ENCODE measurements at places on chromosomes 3 and 15.

DNA sequence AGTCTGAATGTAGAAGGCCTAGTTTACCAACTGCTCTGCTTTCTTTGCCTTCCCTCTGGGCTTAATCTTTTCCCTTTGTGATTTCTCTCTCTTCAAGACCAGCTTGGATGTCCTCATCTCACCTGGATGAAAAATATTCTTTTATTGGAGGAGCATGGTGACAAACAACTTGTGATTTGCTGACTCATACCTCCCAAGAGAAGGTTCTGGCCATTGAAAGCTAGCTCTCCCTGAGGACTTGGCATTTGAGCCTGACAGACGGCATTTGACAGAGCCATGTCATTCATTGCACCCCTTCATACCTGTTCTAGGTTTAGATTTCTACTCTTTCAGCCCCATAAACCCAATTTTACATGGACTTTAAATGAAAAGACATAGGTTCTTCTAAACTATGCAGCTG is 33.3 kb downstream of the ATG7 start:
- DNase-seq, result no peak

DNA sequence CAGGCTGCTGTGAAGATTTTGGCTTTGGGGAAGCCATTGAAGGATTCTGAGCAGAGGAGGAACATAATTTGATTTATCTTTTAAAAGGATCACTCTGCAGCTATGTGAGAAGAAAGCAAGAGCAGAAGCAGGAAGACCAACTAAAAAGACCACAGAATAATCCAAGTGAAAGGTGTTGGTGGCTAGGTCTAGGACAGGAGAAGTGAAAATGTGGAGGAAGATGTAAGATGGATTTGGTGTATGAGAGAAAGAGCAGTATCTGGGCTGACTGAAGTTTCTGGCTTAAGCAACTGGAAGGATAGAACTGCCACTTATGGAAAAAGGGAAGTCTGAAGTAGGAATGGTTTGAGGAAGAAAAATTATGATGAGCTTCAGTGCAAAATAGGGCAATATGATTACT is 62.0 kb downstream of the SFMBT1 start:
- no peak for DNase-seq

- DNase-seq, result peak; percentile 56
Observed at GRCh38 chr15:90376789-90377188, 11.3 kb upstream of the IQGAP1 start.

GRCh38 chr3:77795013-77795412 is 755.1 kb downstream of the ROBO2 start:
- no peak for DNase-seq

DNA sequence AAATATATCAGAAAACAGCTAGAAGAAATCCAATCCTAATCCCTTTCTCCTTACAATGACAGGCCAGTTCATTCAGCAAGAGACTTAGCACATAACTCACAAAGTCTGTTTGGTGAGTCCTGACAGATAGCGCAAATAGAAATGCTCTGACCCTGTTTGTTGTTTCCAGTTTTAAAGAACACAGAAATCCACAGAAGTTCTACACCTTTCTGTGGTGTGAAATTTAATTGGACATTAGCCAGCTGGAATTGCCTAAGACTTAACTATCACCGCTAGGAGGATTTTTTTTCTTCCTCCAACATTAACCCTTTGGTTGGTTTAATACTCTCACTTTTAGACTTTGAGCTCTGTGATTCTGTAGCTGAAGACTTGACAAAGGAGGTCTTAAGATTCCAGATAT is 30.8 kb downstream of the HDC start:
- no peak for DNase-seq

- DNase-seq, result peak; percentile 8
Observed at GRCh38 chr3:14847613-14848541, 29.1 kb downstream of the FGD5 start.

- no peak for DNase-seq
Observed at GRCh38 chr3:187979564-187979963, 174.4 kb upstream of the LPP start.

- DNase-seq, result no peak
Observed at GRCh38 chr15:101045835-101046691, 126.9 kb downstream of the LRRK1 start.

- no peak for DNase-seq
Observed at GRCh38 chr3:38545983-38546382, 49.8 kb downstream of the EXOG start.

DNA sequence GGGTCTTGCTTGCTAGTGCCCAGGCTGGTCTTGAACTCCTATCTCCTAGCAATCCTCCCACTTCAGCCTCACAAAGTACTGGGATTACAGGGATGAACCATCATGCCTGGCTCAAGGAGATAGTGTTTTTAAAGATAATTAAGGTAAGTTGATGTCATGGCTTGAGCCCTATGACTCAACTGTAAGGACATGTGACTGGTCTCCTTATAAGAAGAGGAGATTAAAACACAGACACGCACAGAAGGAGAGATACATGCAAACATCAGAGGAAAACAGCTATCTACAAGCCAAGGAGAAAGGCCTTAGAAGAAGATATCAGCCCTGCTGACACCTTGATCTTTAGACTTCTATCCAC is 220.4 kb upstream of the GADL1 start:
- no peak for DNase-seq

- DNase-seq, result no peak
Observed at GRCh38 chr15:73930371-73930770, 4.1 kb downstream of the LOXL1 start.

DNA sequence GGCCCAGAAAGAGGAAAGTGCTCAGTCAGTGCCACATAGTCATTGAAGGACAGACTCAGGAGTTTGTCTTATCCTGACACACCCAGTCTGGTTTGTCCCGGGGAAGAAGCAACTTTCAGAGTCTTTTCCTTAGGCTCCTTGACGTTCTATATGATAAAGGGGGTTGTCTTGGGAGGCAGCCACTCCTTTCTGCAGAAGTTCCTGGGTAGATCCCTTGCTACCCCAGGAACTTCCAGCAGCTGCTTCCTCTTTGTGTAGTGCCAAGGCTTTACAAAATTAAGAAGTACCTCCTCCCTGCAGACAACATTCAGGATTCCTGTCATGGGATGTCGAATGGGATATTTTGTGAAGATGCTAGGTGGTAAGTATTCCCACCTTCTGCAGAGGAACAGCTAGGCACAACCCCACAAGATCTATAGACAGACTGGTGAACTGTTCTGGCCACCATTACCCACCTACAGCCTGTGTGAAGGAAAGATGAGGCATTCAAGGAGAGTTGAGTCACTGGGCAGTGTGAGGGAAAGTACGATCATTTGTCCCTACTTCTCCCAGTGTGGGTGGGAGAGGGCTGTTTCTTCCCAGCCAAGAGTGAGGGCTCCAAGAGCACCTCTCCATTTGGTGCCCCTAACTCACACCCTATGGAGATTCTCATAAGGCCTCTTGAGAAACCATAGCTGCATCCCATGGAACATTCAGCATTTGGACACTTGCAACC is 11.3 kb downstream of the TMEM266 start:
- no peak for DNase-seq

GRCh38 chr3:18633002-18633401 is 207.9 kb upstream of the SATB1 start:
- no peak for DNase-seq

DNA sequence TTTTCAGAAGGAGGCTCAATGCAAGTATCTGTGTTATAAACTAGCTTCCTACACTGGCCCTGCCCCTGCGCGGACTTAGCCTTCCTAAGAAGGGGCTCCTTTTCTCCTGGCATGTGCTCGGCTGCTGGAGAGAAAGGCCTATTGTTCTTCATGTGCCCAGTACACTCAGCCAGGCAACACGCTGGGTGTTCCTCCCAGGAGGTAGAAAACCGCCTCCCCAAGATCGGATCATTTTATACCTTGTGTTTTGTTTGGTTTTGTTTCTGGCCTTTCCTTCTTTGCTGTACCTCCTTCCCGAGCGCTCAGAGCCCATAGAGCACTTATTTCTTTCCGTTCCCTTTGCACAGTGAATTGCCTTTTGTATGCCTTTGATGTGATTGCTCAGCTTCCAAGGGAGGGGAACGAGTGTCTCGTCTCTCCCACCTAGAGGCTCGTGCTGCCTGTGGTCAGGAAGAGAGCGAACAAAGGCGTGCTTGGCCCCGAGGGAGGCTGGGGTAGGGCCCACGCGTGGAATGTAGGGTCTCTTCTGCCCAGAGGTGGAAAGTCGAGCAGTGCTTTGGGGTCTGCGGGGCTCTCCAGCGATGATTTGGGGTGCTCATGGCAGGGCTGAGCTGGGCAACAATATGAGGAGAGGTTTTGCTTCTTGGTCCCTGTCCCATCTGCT is 30.0 kb downstream of the CCNL1 start:
- peak; percentile 35 for DNase-seq

DNA sequence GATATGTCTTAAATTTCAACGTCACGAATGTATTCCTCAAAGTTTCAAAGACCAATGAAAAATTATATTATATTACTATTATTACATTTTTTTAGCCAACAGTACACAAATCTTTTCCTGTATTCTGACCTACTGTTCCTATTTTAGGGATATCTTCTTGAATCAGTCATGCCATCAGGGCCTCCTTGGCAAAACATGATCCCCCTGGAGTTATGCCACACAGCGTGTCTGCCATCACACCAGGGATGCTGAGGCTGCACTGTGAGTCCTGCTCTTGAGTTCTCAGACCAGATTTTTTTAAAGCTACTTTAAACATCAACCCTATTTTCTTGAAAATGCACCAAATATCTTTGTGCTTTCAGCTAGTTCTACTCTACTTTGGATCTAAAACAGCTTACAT is 425.9 kb upstream of the ZNF385D start:
- no peak for DNase-seq

DNA sequence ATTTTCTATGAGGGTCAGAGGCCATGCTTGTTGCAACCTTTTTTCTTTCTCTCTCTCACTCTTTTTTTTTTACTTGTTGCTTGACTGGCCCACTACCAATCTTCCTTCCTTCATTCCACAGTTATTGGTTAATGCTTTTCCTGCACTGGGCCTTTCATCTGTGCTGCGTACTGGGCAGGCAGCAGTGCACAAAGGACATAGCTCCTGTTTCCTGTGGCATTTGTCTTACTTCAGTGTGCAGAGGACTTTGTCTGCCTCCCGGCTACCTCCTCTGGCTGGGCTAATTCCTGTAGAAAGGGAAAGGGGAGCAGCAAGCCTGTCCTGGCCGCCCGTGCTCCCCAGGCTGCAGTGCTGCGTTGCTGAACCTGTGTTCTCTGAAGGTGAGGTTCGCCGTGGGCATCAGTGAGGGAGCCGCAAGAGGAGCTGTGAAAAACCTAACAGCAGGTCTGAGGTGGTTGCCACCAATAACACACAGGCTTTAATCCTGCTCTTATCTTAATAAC is 93.7 kb upstream of the RGMA start:
- DNase-seq, result no peak

GRCh38 chr3:111210866-111211564 is 139.4 kb downstream of the NECTIN3 start:
- DNase-seq, result no peak

GRCh38 chr3:46829699-46830208 is 33.5 kb downstream of the MYL3 start:
- DNase-seq, result peak; percentile 62

GRCh38 chr15:43799945-43800285 is at the start of gene SERINC4:
Gene SERINC4, minus strand, starts transcription at chr15:43800220. Its CDS starts 234 bp downstream, at chr15:43799986.
- no peak for DNase-seq

- no peak for DNase-seq
Observed at GRCh38 chr3:43106293-43106628, 382 bp upstream of the POMGNT2 start.

DNA sequence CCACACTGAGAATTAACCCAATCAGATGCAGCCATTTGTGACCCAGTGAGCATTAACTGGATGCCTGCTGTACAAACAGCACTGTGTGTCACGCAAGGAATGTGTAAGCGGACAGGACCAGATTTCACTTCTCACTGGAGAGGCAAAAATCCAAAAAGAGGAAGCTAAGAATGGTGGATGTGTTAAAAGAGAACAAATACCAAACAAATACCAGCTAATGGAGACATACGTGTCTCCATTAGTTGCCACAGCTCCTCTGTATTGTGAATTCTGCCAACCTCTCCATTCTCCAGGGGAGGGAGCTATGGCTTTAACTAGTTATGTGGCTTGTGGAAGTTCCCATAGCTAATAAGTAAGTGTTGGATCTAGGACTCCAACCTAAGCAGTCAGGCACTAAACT is 2.6 kb downstream of the LTF start:
- no peak for DNase-seq

GRCh38 chr3:123489400-123490004 is 40.6 kb upstream of the ADCY5 start:
- peak; percentile 57 for DNase-seq

DNA sequence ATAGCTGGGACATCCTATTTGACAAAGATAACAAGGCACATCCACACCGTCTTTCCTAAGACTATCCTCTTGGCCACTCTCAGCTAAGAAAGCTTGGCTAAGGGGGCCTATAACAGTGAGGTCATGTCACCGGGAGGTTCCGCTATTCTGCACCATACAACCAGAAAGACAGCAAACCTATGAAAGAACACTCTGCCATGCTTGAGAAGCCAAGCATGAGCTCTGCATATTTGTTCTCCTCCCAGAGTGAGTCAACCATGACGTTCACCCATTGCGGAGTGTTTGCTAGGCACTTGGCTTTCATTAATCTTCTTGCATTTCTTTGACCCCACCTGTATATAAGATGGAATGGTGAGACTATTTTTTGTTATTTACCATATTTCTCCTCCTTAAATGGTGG is 141.2 kb downstream of the GMNC start:
- DNase-seq, result no peak

- DNase-seq, result no peak
Observed at GRCh38 chr3:43728947-43729346, 38.2 kb downstream of the ABHD5 start.

DNA sequence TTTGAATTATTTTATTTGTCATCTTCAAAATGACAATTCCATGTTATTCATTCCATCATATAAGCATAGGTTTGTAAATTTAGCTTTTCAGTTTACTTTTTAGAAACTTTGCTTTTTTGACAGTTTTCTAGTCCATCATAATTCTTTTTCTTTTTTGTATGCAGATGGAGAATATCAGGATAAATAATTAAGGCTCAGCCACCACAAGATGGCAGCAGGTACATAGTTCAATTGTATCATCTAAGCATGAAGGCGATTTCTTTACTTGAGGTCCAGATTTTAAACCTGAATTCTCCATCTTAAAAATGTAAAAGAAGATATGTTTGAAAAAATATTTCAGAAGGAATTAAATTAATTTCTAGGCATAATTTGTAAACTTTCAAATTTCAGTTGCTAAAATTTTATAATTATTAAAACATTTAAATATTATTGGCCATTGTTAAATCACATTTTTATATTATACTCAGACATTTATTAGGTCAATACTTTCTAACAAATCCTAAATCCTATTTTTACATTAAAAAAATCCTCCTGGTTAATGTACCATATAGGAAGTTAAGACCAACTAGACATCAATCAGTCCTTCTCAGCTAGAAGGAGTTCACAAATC is 15.1 kb downstream of the PLSCR5 start:
- peak; percentile 23 for DNase-seq

GRCh38 chr3:13280811-13281506 is 139.2 kb downstream of the NUP210 start:
- DNase-seq, result peak; percentile 15

DNA sequence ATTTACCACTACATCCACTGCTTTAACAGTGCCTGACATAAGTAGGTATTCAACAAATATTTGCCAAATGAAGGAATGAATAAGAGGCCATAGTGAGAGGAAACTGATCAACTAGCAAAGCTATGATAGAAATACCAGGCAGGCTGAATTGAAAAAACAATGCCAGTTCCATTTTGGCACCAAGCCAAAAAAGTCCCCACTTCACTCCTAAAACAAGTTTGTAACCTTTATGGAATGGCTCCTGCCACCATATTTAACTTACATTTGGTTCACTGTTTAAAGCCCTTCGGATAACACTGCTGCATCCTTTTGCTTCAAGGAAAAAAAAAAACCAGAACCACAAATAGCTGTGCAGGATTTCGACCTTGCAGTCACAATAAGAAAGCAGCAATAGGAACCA is 166.1 kb downstream of the FRMD5 start:
- DNase-seq, result no peak

GRCh38 chr3:115236496-115236895 is 89.4 kb upstream of the ZBTB20 start:
- no peak for DNase-seq
